Globus pallidus (tissue), 1 donor: ENCODE measurements at places on chromosomes 1 and 21.
A peak's percentile ranks its signal among the peaks of the same experiment; 100 is the strongest.

DNA sequence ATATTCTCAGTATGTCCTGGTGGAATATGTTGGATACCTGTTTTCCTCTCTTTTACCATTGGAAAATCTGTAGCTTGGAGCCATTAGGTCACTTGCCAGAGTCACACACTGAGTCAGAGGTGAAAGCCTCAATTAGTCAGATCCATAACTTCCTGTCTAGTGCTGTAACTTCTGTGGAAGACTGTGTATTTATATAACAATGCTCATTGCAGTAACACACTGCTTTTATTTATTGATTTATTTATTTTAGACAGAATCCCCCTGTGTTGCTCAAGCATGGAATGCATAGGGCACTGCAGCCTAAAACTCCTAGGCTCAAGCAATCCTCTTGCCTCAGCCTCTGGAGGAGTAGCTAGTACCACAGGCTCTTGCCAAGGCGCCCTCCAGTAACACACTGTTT lies 1.3 kb upstream of the DOCK7 start:
- peak; percentile 8 for DNase-seq

GRCh38 chr1:240683576-240683975 lies 71.6 kb upstream of the GREM2 start:
- no peak for DNase-seq

DNA sequence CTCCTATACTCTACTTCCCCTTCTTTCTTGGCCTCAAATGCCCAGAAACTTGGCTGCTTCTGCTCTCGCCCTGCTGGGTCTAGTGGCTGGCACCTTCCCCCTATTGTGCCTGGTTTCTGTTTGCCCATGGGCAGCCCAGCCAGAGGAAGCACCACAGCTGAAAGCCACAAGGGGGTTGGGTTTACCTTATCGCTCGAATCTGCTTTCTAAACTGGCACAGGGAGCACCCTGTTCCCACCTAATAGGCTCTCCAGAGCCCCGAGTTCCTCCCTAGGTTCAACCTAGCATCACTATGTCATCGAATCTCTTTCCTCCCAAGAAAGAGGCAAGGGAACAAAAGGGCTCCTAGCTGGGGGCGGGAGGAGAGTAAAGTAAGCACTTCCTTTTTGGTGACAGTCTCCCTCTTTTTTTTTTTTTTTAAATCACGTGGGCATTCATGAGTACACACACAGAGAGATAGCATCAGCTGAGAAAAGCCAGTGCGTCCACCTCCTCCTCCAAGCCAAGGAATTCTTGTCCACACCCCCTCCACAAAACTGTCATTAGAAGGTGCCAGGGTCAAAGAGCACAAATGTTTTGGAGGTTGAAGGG lies 72.8 kb downstream of the PLEKHA6 start:
- DNase-seq = peak; percentile 77

GRCh38 chr1:9233241-9233941 lies 1.2 kb upstream of the H6PD start:
- DNase-seq = peak; percentile 62

GRCh38 chr1:160260406-160261382 lies 1.7 kb downstream of the DCAF8 start:
- DNase-seq = peak; percentile 29

DNA sequence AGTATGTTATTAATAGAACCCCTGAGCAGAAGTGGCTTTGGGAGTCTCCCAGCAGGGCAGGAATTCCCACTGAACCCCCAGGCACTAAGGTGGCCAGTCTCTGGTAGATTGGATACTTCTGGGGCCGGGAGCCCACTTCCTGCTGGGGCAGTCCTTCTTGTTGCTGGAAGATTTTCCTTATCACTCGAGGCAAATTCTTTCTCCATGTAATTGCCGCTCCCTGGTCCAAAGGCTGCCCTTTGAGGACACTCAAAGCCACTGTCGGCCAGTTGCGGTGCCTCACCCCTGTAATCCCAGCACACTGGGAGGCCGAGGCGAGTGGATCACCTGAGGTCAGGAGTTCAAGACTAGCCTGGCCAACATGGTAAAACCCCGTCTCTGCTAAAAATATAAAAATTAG lies 22.6 kb upstream of the TNFRSF1B start:
- no peak for DNase-seq

GRCh38 chr1:31757989-31758388 lies 6.2 kb downstream of the ADGRB2 start:
- no peak for DNase-seq

- DNase-seq = no peak
These were observed 39.6 kb downstream of the PRDM15 start for GRCh38 chr21:41839387-41840000.

- no peak for DNase-seq
These were observed 69.8 kb upstream of the HAO2 start for GRCh38 chr1:119298687-119299303.

GRCh38 chr21:46585191-46585953 lies 19.5 kb downstream of the S100B start:
- no peak for DNase-seq

DNA sequence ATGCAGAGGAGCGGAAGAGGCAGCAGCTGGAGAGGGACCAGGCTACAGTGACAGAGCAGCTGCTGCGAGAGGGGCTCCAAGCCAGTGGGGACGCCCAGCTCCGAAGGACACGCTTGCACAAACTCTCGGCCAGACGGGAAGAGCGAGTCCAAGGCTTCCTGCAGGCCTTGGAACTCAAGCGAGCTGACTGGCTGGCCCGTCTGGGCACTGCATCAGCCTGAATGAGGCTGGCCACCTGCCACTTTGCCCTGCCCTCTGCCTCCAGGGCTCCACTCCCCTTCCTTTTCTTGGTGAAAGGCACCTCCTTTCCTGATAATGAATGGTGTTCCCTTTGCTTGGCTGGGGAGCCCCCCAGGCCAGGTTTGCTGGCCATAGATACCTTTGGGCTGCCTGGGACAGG lies 3.3 kb upstream of the HMGN2 start:
- DNase-seq = peak; percentile 29

DNA sequence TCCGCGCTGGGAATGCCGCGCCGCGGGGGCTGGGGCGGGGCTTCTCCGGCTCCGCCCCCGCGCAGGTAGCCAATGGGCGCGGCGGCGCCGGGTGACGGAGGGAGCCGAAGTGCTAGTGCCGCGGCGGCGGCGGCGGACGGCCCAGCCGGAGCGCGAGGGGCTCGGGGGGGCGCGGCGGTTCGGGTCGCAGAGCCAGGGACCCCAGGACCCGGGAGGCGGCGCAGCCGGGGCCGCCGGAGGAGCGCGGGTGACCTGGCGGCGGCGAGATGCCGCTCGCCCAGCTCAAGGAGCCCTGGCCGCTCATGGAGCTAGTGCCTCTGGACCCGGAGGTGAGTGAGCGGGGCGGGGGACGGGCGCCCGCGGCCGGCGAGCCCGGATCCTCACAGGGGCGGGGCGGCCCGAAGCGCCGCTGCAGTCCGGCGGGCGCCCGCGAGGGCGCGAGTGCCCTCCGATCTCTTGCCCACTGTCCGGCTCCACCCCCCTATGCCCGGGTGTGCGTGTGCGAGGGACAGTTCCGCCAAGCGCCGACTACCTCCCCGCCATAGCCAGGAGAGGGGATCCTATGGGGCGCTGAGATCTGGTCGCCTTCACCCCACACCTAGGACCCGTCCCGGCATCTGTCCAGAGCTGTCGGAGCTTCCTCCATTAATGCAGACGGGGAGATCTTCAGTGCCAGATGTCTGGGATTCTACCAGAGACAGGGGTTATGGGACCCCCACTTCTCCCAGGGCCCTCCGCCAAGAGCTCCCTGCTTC lies at the start of gene RPS6KA1:
Gene RPS6KA1 (plus strand): TSS at position 107 of the 755 bp plus-strand sequence. CDS start 160 bp downstream, at position 267.
- DNase-seq = peak; percentile 70

DNA sequence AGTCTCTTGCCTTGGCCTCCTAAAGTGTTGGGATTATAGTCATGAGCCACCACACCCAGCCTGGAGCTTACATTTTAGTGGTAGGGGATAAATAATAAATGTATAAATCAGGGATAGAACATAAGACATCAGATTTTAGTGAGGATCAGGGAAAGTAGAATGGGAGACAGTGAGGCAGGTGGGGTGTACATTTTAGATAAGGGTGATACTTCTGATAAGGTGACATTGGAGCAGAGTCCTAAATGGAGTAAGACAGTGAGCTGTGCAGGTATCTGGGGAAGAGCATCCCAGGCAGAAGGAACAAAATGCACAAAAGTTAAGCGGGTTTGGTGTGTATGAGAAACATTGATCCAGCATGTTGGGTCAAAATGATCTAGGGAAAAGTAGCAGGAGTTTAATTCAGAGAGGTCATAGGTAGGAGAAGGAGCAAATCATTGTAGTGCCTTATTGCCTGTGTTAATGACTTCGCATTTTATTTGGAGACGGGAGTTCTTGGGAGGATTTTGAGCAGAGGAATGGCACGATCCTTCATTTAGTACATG lies 11.1 kb downstream of the EPB41 start:
- DNase-seq = no peak

DNA sequence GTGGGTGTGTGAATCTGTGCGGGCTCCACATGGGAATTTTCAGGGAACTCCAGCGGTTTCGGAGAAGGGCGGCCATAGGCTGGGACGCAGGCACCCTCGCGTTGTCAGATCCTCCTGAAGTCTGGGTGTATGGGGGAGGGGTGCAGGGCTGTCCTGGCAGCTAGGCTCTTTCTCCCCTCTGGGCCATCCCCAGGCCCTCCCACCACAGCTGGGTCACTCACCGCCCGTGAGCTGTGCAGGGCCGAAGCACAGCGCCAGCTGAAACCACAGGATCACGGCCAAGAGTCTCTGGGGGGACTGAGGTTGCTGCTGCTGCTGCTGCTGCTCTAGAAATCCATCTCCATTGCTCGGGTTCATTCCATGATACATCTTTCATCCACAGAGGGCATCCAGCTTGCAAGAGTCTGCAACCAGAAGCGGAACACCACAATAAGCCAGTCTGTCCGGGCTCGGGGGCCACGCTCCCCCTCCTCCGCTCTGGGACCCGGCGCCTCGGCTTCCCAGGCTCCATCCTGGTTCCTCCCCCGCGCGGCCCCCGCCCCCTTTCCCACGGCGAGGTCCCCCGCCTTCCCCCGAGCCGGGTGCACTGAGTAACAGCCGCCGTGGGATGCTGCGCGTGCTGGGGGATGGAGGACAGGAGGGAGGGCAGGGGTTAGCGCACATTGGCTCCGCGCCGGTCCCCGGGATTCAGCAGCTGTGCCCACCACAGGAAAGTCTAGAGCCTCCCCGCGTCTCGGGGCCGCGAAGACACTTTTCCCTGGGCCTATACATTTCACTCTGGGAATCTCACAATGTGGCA lies 720 bp downstream of the SUSD4 start:
- DNase-seq = peak; percentile 24

DNA sequence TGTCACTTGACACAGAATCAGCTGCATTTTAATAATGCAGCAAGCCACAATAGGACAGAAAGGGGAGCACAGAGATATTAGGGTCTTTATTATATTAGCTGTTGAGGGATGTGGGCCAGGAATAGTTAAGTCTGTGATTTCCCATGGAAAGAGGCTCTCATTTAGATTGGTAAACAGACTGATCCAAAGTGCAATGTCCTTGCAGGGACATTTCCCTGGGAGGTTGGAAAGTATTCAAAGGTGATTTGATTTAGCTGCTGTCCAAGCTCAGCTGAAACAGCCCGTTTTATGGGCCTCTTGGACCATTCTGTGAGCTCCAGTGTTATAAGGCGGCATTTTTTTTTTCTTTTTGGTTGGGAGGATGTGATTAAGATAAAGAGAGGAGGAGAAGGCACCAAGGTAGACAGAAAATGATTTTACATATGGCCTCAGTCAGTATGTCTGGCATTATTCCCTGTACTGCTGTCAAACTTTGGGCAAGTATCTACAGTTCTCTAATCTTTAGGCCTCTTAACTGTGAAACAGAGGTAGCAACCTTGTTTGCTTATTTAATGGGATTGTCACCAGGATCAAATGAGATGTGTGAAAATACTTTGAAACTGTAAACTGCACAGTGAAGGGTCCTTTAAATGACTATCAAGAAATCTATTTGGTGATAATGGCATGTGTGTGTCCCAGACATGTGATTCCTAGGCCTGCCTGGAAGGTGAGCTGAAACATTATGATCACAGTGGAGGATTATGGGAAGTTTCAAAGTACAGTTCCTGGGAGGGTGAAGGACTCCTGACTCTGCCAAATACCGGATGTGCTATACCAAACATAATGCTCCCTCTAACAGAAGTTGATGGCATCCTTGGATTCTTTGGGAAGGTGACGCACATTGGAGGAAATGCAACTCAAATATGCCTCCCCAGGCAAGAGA lies 62.2 kb downstream of the NOS1AP start:
- DNase-seq = no peak

DNA sequence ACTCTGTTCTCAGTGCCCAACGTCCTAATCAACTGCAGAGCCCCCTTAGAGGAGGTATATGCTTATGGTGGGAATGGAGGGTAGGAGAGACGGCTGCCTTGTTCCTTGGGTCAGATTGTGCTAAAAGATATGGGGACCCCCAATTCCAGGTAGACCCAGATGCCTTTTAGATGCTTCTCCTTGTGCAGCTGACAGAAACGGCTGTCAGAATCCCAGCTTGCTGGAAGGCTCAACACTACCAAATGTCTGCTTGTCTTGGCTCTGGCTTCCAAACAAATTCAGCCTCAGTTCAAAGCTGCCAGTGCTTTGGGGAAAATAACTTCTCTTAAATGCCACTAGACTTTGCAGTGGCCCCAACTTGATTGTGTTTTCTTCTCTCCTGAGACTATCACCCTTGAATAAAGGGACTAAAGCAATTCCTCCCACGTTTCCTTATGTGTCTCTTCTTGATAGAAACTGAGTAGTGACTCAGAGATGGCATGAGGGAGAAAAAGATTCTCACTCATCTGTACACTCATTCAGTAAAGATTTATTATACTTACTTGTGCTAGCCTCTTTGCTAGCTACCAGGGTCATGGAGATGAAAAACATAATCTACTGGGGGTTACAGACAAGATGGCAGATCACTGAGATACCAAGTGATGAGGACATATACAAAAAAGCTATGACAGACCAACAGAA lies 3.4 kb upstream of the RNF19B start:
- no peak for DNase-seq

DNA sequence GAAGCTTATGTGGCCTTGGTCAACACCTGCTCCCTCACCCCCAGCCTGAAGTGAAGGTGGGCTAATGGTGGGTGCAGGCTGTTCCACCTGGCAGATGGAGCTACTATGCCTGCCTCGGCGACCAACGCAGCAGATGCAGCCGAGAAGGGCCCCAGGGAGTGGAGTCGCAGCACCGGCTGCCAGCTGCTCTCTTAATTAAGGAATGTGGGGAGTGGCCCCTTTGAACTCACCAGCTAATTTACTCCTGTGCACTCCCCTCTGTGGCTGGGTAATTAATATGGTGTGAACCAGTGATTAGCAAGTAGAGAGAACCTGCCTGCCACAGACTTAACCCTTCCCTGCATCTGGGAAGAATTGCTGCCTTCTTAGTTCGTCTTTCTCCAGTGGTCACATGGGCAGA lies 3.3 kb upstream of the SLAMF8 start:
- no peak for DNase-seq
